ENCODE measurements at places on chromosomes 12 and 14.

GRCh38 chr14:58954901-58955861 lies 233.3 kb upstream of the DAAM1 start:
- DNase-seq = no peak

GRCh38 chr14:32230695-32231280 lies 27.7 kb upstream of the RNU6-8 start:
- DNase-seq = no peak

GRCh38 chr12:779745-780734 lies 27.7 kb downstream of the WNK1 start:
- no peak for DNase-seq

GRCh38 chr14:38238878-38239277 lies 17.0 kb downstream of the CLEC14A start:
- DNase-seq = no peak

- no peak for DNase-seq
Measured at GRCh38 chr14:92717571-92718042, 30.8 kb downstream of the LGMN start.

DNA sequence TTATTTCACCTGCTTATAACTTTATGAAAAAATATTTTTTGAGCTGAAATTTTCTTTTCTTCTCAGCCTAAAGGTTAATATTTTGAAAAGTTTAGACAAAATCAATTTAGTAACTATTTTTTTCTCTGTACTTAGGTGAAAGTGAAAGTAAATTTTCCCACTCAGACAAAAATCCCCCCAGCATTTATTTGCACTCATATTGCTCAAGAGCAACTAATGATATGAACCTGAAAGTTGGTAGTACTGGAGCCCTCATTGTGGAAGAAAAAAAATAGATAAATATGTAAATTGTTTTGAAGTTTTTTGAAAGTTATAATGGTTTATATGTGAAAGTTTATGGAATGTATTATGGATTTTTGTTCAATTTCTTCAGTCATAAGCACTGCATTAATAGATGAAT lies 1005.9 kb upstream of the ATXN7L3B start:
- no peak for DNase-seq

DNA sequence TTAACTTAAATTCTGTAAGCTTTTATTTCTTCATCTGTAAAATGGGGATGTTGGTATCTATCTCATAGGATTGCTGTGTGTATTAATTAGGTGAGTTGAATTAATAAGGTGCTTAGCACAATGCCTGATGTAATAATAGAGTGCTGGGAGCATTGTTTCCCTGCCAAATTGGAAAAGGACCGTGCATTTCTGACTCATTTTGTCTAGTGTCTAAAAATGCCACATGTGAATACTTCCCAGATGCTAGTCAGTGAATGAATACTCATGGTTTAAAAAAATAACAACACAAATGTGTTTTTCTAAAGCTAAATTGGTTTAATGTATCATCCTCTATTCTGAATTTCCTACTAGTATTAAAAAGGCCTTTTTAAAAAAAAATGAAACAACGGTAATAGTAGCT lies 45.4 kb upstream of the NEDD1 start:
- DNase-seq = no peak

- DNase-seq = no peak
Measured at GRCh38 chr12:31207799-31208465, 118.0 kb downstream of the SINHCAF start.

- no peak for DNase-seq
Measured at GRCh38 chr12:8077207-8077606, 4.9 kb upstream of the NECAP1 start.

- DNase-seq = no peak
Measured at GRCh38 chr12:1059162-1059561, 68.1 kb downstream of the ERC1 start.

GRCh38 chr14:28576523-28576922 lies 190.1 kb upstream of the FOXG1 start:
- DNase-seq = no peak

- no peak for DNase-seq
Measured at GRCh38 chr14:54123841-54124240, 167.2 kb upstream of the BMP4 start.

DNA sequence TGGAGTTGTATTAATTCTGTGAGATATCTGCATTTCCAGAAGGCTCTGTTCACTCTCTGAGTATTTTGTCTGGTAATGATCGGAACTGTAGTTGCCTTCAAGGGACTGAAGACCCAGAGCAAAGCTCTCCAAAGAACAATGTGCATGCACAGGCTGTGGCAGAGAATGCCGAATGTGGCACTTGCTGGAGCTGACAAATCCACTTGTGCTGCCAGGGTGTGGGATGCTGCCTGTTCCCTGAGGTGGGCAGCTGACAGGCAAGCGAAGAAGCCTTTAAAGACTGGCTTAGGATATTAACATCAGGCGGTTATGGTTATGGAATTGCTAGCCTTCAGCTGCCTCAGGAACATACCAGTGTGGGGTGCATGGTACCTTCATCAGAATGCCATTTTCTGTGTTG lies 419.9 kb upstream of the ATP2B1 start:
- no peak for DNase-seq

DNA sequence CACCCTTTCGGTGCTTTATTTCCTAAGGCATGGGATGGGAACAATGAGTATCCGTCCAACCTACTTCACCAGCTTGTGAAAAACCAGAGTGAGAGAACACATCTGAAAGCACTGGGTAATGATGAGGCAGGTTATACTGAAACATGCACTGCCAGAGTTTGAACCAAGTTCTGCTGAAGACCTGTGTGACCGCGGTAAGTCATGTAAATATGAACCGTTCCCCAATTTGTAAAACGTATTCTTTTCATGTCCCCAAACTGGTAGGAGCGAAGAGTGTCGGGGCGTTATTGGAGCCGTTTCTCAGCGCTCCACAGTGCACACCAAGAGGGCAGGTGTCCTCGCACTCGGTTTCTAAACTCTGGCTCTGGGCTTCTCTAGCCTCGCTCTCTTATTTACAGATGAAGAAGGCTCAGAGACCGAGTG lies 788 bp upstream of the NGDN start:
- no peak for DNase-seq

DNA sequence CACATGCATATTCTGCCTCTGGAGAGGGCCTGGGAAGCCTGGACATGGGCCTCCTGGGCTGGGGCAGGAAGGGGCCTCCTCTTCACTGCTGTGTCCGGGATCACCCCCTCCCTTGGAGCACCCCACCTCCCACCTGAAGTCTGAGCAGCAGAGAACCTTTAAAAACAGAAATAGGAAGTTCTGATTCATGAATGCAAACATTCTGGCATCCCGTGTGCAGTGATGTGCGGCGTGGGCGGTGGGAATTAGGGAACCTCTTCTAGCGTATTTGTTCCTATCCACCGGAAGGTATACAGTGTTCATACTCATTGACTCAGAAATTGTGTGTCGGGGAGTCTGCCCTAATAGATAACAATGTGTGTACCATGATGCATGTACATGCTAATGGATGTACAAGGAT lies 46.2 kb downstream of the C14orf132 start:
- no peak for DNase-seq

GRCh38 chr14:103028161-103028767 lies 29.1 kb downstream of the CDC42BPB start:
- no peak for DNase-seq

DNA sequence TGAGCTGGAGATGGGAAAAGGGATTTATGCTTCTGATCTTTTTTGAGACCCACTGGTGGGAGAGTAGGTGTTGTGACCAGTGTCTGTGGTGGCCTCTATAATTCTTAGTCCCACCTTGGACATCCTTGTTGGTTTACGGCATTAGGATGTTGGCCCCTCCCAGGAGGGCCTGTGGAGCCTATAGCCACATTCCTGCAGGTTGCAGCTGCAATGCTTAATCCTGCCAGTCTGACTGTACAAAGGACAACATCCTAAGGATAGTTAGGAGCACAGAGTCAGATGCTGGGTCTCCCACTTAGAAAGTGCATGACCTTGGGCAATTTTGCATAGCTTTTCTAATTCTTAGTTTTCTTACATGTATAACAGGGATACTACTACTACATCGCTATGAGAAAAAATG lies 150.9 kb upstream of the SLC38A2 start:
- DNase-seq = no peak

GRCh38 chr12:121250359-121250758 lies 40.4 kb downstream of the P2RX4 start:
- DNase-seq = no peak

GRCh38 chr12:26689281-26689841 lies 143.6 kb downstream of the ITPR2 start:
- no peak for DNase-seq

- no peak for DNase-seq
Measured at GRCh38 chr12:109833307-109834189, at the start of gene TRPV4. Gene TRPV4, minus strand, starts transcription at chr12:109833398. Its CDS starts 18,602 bp downstream, at chr12:109814796.

- no peak for DNase-seq
Measured at GRCh38 chr12:29582146-29582545, 84.7 kb upstream of the OVCH1 start.

DNA sequence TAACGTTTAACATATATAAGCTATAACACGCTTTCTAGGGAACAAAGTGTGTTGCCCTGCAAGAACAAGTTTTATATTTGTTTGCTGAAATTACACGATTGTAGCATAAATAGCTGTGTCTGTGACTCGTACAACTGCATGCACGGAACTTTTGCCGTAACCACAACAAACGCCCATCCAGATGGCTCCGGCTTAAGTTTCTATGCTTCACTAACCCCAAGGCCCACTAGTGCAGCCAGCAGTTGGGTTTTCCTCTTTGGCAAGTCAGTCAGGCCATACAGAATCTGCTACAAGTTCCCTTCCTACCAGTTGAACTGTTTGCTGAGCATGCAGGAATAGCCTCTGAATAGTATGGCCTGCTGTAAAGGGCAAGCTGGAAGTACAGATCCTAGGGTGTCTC lies 12.1 kb downstream of the CSRP2 start:
- no peak for DNase-seq

DNA sequence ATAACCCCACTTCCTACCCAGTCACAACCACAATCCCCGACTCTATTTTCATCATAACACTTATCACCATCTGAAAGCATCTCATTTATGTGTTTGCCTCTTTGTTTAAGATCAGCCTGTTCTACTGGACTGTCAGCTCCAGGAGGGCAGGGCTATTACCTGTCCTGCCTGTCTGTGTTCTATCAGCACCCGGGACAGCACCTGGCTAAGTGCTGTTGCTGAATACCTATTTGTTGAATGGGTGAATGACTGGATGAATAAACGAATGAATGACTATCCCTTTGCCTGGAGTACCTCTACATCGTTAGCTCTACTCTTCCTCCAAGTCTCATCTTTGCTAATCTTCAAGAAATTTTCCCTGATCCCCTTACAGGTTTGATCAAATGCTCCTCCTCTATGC lies 69.0 kb downstream of the WSCD2 start:
- DNase-seq = no peak

DNA sequence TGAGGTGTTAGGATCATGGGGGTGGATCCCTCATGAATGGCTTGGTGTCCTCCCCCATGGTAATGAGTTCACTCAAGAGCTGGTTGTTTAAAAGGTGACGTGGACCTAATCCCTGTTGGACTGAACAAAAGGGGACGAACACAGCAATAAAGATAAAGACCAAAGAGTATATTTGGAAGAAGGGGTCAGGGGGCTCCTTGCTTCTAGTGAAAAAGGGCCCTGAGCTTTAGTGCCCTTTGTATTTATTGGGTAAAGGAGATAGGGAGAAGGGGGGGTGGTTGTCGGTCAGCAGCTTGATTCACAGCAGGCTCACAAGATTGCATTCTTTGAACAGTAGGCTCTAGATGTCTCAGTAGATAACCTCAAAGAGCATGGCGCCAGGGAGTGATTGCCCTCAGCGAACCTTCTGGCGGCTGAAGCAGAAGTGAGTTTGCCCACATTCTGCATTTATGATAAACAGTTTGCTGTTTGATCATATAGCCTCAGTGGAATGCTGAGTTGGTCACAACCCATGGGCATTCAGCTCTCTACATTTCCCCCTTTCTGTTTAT lies 25.9 kb upstream of the MAPKAPK5 start:
- no peak for DNase-seq

- DNase-seq = no peak
Measured at GRCh38 chr14:60647837-60648248, 1.4 kb downstream of the SIX1 start.

GRCh38 chr12:108914121-108914531 lies 34.2 kb downstream of the DAO start:
- no peak for DNase-seq

DNA sequence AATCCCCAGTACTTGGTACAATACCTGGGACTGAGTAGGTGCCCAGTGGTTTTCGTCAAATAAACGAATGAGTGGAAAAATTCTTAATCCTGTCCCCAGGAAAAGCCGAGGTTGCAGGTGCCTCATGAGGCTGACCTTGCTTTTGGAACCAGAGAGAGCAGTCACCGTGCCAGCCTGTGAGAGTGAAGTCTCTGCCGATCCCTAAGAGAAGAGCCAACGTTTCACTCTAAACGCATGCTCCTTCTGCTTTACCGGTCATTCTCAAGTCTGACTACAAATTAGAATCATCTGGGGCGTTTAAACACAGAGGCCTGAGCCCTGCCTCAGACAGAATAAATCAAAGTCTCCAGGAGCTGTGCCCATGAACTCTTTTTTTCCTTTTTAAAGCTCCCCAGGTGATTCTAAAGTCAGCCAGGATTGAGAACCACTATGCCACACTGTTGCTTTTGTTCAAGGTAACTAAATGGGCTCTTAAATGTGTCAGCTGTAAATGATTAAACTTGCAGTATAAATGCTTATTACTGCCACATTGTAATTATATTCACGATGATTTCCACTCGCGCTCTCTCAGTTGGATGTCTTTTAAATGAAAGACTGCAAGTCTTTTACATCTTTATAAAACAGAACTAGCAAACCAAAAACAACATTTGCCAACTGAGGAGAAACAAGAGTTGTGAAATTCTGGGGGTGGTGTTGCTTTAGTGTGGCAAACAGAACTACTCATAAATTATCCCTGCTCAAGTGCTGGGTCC lies 26.9 kb downstream of the TCP11L2 start:
- DNase-seq = no peak

DNA sequence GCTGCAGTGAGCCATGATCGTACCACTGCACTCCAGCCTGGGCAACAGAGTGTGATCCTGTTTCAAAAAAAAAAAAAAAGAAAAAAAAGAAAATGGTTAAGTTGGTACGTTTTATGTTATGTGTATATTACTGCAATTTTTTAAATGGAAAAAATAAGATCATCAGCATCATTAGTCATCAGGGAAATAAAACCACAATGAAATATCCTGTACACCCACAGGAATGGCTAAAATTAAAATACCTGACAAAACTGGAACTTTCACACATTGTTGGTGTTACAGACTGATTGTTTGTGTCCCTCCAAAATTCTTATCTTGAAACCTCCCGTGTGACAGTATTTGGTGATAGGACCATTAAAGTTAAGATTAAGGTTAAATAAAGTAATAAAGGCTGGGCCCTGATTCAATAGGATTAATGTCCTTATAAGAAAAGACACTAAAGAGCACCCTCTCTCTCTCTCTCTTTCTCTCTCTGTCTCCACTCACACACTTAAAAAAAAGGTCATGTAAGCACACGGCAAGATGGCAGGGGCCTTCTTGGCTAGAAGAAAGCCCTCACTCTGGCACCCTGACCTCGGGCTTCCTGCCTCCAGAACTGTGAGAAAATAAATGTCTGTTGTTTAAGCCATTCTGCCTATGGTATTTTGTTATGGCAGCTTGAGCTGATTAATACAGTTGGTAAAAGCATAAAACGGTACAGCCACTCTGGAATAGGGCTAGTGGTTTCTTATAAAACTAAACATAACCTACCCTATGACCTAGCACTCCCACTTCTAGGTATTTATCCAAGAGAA lies 48.3 kb upstream of the ZFP36L1 start:
- DNase-seq = no peak

- no peak for DNase-seq
Measured at GRCh38 chr14:95190346-95190840, 33.1 kb upstream of the DICER1 start.

GRCh38 chr12:122473543-122474323 lies 27.0 kb downstream of the ZCCHC8 start:
- DNase-seq = peak; percentile 34

GRCh38 chr12:31235868-31236395 lies 90.0 kb downstream of the SINHCAF start:
- DNase-seq = no peak

All from stimulated activated CD4-positive, alpha-beta T cell treated with anti-CD3 and anti-CD28 coated beads, Interleukin-12 subunit alpha, Interleukin-12 subunit beta, amount 100 ng/mL, for 24 hours (primary cell).